ENCODE measurements at places on chromosomes 6 and 20.
A peak's percentile ranks its signal among the peaks of the same experiment; 100 is the strongest.

GRCh38 chr6:129110690-129111343, 227.9 kb downstream of the LAMA2 start:
- DNase-seq = peak; percentile 39

DNA sequence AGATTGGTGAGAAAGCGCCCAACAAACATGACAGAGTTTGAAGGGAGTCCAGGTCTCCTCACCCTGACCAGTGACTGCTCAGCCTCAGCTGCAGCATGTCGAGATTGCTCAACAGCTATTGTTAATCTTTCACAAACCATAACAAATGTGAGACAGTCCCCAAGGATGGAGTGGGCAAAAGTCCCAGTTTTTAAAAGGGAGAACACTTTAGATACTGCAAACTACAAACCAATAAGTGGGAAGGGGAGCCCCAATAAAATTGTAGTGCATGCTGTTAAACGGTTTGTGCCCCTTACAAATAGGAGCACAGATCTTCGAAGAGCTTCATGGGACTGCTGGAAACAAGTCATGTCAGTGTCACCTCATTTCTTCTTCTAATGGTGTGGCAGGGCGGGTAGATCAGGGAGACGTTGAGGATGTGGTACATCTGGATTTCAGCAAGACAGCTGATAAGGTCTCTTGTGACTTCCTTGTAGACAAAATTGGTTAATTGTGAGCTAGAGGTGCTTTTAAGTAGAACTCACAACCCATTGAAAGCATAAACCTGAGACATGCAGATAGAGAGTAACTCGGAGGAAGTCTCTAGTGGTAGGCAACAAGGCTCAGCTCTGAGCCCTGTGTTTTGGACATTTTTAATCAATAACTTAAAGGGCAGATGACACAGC, 134.0 kb upstream of the ARMC2 start:
- peak; percentile 45 for DNase-seq

- peak; percentile 93 for DNase-seq
Measured at GRCh38 chr20:12049125-12049524, 131.4 kb downstream of the BTBD3 start.

DNA sequence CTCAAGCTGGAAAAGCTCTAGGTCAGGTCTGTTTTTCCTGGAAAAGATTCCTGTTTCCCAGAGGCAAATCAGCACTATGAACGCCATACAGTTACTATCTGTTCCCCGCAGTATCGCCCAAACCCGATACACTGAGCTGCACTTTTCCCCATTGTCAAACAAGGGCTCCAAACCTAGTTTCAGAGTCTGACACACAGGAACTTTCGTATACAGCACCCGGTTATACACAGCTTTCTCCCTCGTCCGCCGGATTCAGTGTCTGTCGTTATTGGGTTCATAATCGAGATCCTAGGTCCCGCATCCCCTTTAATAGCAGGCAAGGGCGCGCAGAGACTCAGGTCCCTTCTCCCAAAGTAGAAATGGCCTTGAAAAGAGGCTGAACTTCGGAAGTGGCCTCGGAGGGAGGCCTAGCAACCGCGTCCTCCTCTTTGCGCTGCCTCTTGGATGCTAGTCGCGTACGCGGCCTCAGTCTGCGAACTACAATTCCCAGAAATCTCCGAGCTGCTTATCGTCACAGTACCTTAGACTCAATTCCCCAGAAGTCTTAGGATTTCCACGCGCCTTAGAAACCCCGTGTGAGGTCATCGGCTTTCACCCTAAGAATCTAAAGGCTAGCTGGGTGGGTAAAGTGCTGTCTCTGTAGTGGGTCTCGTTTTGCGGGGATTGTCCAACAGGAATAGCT, 34.2 kb downstream of the ZNF391 start:
- peak; percentile 36 for DNase-seq

GRCh38 chr20:59006864-59007664, at the start of gene CTSZ:
Gene CTSZ, minus strand, starts transcription at chr20:59007254. Its CDS starts 126 bp downstream, at chr20:59007128.
- DNase-seq = no peak

- DNase-seq = no peak
Measured at GRCh38 chr6:144344646-144345045, 59.5 kb downstream of the UTRN start.

DNA sequence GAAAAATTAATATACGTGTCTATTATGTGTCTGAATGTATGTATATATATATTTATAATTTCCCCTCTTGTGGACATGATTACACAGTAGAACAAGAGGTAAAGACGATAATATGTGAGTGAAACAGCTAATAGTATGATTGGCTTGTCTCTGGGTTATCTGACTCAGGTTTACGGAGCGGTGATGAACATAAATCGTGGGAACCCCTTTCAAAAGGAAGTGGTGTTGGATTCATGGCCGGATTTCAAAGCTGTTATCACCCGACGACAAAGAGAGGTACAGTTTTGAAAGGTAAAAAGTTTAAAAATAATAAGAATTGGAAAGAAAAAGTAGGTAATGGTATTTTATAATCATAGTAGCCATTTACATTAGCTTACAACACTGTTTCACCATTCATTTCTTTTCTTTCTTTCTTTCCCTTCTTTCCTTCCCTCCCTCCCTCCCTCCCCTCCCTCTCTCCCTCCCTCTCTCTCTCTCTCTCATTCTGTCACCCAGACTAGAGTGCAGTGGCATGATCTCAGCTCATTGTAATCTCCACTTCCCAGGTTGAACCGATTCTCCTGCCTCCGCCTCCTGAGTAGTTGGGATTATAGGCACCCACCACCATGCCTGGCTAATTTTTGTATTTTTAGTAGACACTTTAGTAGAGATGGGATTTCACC, 15.9 kb downstream of the GLYATL3 start:
- DNase-seq = no peak

GRCh38 chr20:37734228-37734985, 40.6 kb downstream of the CTNNBL1 start:
- DNase-seq = peak; percentile 58

Measured in iris pigment epithelial cell (primary cell).